Stimulated activated CD4-positive, alpha-beta T cell treated with anti-CD3 and anti-CD28 coated beads, Interleukin-15, amount 100 ng/mL, for 1 hour (primary cell): ENCODE measurements at places on chromosomes 16 and 17.

DNA sequence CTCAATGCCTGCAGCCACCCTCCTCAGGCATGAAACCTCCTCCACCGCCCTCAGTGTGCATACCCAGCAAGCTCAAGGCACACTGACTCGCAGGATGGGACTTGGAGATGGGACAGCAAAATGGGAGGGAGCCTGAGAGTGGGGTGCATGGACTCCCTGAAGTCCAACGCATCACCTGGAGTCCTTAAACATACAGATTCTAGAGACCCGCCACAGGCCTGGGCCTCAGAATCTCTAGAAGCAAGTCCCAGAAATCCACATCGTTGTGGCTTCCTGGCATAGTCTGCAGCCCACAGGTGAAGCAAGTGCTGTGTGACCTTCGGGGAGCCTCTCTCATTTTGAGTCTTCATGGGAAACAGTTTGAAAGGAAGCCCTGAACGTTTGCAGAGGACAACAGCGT, 3.6 kb upstream of the TBX21 start:
- DNase-seq, result no peak

GRCh38 chr16:23966597-23967394, 131.0 kb downstream of the PRKCB start:
- DNase-seq, result no peak

DNA sequence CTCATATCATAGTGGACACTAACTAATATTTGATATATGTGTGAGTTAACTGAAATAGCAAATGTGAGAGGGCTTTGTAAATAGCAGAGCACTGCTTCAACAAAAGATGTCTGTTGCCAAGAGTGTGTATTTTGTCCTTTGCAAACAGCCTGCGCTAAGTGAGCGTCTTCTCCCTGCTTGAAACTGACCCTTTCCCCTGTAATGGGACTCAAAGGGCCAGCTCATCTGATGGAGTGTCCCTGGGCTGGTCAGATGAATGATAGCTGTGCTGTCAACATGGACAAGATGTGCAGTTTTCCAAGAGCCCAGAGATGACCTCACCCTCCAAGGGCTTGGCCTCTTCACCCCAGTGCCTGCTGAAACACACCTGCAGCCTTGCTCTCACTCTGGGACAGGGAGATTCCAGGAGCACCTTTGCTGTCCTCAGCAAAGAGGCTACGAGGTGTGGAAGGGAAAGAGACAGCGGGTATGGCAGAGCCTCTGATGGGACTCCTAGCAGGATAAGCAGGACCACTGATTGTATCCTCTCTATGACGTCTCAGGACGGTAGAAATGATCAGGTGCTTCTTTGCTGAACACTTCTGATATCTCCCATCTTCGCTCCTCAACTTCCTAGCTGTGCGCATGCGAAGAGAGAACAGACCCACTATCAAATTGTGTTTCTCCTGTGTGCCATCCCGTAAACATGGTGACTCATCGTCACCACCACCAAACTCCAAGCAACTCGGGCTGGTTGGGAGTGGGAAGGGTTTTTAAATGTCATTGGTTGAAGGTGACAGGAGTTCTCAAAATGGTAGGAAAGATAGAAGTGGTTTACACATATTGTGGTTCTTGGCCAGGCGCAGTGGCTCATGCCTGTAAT, 35.8 kb upstream of the TBX2 start:
- DNase-seq, result no peak

DNA sequence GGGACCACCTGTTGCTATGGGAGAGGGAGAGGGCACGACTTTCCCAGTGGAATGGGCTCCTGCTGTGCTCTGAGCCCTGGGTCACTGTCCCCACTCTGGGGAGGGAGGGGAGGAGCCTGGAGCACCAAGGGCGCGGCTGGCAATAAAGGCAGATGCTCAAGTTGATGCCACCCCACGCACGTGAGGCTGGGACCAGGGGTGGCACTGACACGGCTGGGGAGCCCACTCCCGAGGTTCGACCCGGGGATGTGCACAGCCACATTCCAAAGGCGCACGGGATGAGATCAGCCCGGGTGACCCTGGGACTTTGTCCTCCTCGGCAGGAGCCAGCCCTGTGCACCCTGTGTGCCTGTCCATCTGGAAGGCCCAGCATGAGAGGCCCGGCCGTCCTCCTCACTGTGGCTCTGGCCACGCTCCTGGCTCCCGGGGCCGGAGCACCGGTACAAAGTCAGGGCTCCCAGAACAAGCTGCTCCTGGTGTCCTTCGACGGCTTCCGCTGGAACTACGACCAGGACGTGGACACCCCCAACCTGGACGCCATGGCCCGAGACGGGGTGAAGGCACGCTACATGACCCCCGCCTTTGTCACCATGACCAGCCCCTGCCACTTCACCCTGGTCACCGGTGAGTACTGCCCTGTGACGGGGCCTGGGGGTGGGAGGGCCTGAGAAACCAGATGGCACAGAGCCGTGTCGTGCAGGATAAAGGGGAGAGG, at the start of gene ENPP7:
Gene ENPP7, plus strand, starts transcription at position 175 of the 715 bp plus-strand sequence. Its CDS starts 197 bp downstream, at position 372.
- no peak for DNase-seq

DNA sequence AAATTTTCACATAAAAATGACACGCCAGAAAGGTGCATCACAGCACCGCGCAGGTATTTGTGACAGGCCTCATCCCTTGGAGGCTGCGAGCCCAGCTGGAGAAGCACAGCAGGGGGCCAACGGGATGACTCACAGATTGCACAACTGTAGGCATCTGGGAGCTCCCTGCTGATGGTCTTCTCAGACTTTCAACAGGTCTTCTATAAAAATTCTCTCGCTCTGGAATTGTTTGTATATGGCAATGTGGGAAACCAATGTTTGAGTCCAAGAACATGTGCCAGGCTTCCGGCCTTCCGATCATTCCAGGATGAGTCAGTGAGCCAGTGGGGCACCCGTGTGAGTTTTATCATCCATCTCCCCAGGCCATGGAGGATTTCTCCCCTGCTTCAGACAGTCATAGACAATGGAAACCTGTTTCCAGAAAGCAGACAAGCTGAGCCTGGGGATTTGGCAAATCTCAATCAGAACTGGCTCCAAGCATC, 24.1 kb upstream of the ADORA2B start:
- DNase-seq, result no peak

GRCh38 chr17:68260051-68260762, 12.4 kb downstream of the AMZ2 start:
- no peak for DNase-seq

- no peak for DNase-seq
These were observed 4.4 kb upstream of the HOXB13 start for GRCh38 chr17:48732688-48733629.

DNA sequence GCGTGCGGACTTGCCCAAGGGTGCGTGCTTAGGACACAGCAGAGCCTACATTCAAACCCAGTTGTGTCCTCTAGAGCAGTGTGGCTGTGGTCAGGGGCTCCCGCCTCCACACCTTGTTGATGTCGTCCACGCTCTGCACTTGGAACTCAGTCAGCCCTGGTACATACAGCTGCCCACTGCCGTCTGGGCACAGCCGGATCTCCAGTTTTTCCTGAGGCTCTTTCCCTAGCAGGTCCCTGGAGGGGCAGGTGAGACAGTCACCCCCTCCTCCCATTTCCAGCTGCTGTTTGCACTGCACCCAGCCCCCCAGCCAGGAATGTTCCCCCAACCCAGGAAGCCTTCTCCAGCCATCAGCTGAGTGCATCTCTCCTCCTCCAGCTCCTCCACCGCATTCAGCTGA, 25.7 kb downstream of the KATNB1 start:
- DNase-seq, result no peak

DNA sequence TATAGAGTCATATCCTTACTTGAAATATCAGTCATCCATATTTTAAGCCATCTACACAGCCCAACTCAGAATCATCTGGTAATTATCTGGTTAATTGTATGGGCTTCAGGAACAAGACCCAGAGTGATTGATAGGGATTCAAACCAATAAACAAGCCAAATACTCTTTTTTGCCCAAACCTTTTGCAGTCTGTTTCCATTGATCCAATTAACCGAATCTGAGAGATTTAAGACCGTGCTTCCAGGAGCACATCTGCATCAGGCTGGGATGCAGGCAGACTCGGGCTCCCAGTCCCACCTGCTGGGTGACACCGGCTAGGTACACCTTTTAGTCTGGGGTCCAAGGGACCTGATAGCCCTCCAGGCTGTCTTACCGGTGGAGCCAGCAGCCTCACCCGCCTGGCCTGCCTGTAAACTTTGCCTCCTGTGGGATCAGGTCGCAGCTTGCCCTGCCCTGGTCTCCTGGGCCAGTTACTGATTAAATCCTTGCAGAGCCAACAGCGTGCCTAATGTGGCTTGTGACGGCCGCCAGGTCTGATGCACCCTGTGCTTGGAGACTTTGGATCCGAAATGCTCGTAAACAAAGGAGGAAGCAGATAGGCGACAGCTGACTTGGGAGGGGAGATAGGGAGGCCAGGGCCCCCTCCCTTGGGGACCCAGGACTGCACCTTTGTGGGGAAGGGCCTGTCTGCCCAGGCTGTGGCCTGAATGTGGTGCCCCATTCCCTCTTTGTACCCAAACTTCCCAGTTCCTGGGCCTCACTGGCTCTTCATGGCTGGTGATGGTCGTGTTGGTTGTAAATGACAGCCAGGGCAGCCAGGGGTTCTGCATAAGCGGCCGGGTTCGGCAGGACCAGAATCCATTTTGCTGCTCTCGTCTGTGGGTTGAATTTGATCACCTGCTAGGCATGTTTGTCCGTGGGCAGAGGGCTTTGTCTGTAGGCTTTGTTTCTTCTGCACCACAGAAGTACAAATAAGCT, 3.8 kb downstream of the CMIP start:
- DNase-seq, result no peak

GRCh38 chr16:64051824-64052223, 1070.0 kb downstream of the CDH11 start:
- no peak for DNase-seq

DNA sequence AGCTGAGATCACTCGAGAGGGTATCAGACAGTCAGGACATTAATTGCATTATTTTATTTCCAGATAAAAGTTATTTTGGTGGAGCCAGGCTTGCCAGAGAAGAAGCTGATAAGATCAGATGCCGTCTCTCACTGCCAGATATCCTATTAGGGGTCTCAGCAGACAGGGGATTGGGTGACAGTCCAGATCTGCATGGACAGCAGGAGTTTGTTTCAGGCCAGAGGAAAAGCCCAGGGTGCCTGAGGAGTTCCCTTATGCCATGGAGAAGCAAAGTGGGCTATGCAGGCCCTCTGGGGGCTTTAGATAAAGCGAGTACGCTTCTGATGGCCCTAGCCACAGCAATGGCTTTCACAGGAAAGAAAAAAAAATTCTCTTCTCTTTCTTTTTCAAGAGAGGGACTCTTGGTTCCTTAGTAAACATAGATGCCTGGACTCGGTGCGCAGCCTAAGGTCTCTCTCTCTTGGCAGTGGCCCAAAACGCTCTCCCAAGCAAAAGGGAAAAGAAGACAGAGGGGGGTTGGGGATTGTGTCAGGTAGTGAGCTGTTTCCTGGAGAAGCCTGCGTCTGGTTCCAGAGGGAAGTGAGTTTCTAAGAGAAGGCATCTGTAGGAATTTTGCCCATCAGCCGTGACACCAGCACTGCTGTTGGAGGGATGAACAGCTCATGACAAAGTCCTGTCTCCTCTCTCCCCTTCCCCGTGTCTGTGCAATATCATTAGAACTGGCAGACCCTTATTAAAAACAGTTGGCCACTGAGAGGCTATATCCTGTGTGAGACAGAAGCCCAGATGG, 166.3 kb upstream of the FOXF1 start:
- no peak for DNase-seq

DNA sequence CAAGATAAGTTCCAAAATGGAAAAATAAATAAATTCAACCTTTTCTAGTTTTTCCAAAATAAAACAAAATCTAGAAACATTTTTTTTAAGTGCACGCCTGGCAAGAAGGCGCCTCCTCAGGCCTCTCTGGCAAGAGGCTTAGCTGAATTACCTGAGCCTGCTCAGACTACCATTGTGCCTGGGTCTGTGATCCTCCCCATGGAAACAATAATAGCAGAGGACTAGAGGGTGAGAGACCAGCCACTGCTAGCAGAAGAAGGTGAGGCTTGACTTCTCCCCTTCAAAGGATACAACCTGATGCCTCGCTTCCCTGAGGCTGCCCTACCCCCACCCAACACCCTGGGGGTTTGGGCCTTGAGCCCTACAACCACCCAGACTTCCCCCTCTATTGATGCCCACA, 14.8 kb downstream of the TERB1 start:
- DNase-seq, result no peak

DNA sequence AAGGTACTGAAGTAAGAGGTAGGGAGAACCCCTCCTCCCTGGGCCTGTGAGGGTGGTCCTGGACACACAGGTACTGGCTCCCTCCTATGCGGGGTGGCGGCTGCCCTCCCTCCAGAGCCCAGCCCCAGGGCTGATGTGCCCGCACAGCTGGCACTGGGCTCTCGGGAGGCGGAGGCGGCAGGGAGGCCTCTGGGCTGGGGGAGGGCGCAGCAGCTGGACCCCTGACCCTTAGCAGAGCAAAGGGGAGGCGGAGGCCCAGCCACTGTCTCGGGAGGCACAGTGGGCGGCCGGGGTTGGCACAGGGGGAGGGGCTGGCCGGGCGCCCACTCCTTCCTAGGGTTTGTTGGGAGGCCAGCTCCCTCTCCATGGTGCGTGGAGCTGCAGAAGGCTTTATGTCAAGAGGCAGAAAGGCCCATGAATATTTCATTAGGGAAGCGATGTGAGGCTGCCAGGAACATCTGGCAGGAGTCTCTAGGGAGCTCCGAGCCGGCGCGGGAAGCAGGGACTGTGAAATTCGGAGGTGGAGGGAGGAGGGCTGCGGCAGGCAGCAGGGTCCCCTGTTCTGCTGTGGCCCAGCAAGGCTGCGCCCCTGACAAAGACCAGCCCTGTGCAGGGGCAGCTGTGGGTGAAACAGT, 44.1 kb upstream of the ACSF3 start:
- no peak for DNase-seq

GRCh38 chr17:79707931-79708891, 22.5 kb upstream of the ENPP7 start:
- DNase-seq, result peak; percentile 13

DNA sequence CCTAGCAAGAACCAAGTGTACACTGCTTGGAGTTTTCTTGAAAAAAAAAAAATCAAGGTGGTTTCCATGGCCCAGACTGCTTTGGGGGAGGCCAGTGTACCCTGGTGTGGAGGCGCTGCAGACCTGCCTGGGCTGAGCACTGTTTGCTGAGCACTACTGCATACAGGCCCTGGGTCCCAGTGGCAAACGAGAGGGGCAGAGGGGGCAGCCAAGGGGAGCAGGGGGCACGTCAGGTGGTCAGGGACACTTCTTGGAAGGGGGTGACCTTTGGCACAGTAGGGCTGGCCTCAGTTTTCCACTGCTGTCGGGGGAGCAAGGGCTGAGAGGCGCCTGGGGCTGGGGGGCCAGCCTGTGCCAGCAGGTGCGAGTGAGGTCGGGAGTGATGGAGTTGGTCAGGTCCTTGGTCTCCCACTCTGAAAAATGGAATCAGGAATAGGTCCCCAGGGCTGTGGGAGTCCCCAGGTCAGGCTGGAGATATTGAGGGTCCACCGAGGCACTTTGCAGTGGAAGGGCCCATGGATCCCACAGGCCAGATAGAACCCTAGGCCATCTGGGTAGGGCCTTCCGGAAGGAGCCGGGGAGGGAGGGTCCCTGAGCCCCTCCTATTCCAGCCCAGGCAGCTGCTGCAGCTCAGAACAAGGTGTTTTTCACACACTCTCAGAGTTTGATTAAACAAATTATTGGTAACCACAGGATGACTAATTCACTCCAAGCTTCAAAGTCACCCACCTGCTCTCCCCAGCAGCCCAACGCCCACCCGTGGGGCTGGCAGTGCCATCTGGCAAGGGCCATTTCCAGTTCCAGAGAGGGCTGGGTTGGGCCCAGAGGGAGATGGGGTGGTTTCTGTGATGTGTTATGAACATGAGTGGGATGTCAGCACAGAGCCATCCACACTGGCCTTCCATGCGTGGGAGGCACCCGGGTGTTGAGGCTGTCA, 3.5 kb downstream of the ZFPM1 start:
- peak; percentile 69 for DNase-seq
